ENCODE measurements at places on chromosomes 11 and 22. TPM values are rescaled to one million over a fixed set of nuclear protein-coding genes. Genes with fewer than 3 reads are reported as not detected.

CABP4 gene
- total RNA-seq: 5.3 TPM

FJX1 gene
- total RNA-seq: 4.0 TPM

- no peak overlapping the region for H3K27ac ChIP-seq
- no peaks in the 10 kb centered on the region for H3K4me1 ChIP-seq
- H3K36me3 ChIP-seq: peaks cover 3% of the 10 kb centered on the region
- no peak for DNase-seq
Measured at GRCh38 chr11:9714272-9714940, 50.5 kb downstream of the SWAP70 start.

NPAS4 gene
- 0.09 TPM for total RNA-seq

RFPL1 gene
- total RNA-seq: not detected

- H3K27me3 ChIP-seq: peaks cover 13% of the 10 kb centered on the region
- no peak overlapping the region for H3K27ac ChIP-seq
- no peak for DNase-seq
- H3K4me1 ChIP-seq: no peaks in the 10 kb centered on the region
Measured at GRCh38 chr22:48391171-48391711, 1436.4 kb downstream of the BRD1 start.

- no peak overlapping the region for H3K27ac ChIP-seq
- no peaks in the 10 kb centered on the region for H3K27me3 ChIP-seq
- H3K4me3 ChIP-seq: no peak overlapping the region
Measured at GRCh38 chr11:33931067-33931466, 39.2 kb upstream of the LMO2 start.

- no peaks in the 10 kb centered on the region for H3K27me3 ChIP-seq
- no peak for DNase-seq
- no peaks in the 10 kb centered on the region for H3K4me1 ChIP-seq
- no peak overlapping the region for H3K27ac ChIP-seq
- no peak overlapping the region for H3K4me3 ChIP-seq
Measured at GRCh38 chr11:118961189-118961588, 5.1 kb downstream of the UPK2 start.

DNA sequence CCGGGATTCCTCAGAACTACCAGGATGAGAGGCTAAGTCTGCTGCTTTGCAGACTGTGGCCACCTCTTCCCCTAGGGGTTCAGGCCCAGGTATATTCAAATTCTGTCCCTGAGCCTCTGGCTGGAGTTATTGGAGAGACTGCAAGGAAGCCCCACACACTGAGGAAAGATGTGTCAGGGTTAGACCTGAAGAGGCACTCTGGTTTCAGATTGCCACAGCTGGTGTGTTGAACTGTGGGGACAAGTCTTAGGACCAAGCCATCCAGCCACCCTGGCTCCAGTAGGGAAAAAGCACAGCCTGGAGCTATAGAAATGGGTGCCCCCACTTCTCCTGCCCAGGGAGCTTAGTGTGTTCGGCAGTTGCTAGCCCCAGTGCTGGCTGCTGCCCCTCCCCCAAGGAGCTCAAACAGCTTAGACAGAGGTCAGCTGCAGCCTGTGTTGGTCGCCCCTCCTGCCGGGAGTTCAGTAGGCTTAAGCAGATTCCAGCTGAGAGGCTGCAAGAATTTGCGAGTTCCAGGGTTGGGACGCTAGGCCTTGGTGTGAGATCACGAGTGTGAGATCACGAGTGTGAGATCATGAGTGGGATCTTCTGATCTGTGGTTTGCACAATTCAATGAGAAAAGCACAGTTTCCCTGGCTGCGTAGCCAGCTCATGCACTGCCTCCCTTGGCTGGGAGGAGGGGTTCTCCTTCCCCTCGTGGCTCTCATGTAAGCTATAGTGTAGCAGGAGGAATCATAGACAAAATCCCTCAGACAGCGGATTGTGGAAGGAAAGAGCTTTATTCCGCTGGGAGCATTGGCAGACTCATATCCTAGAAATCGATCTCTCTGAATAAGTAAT, 552.1 kb upstream of the CHORDC1 start:
- no peak overlapping the region for H3K27ac ChIP-seq
- H3K36me3 ChIP-seq: no peaks in the 10 kb centered on the region
- H3K4me1 ChIP-seq: no peaks in the 10 kb centered on the region
- no peaks in the 10 kb centered on the region for H3K27me3 ChIP-seq
- no peak for DNase-seq

CHRNA10 gene
- 0.71 TPM for total RNA-seq

DNA sequence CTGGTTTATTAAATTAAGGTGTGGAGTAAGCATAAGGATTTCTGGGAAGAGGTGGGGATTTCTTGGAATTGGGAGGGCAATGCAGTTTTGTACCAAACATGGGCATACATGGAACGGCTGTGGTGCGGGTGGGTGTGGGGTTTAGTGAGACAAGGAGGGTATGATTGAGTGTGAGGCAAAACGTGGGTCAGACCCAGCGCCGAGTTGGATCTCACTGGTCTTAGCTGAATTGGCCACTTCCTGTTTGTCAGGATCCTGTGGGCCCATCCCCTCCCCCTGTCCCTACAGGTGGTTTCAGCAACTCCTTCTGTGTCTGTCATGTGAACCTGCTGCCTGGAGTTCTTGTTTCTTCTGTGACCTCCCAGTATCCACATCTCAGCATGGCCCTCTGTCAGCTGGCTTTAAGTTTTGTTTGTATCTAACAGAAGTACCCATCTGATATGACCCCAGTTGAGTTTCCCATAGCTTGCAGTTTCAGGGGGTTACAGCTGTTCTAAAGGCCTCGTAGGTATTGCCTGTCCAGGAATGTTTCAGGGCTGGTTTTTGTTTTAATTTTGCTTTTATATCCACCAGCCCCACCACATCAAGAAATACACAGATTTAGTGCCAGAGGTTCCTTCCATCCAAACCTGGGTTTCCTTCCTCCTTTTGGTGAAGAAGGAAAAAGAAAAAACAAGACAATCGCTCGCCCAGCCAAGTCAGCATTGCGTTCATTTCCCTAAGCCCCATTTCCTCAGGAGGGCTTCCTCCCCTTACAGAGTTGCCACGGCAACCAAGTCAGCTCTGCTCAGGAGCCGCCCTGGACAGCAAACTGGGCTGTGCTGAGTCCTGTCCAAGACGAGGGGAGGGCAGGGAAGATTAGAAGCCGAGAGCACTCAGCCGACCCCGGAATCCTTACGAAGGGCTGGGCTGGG, 6.0 kb downstream of the APOL1 start:
- no peak overlapping the region for H3K27ac ChIP-seq
- DNase-seq: peak; percentile 82
- no peaks in the 10 kb centered on the region for H3K27me3 ChIP-seq
- H3K4me3 ChIP-seq: no peak overlapping the region
- H3K4me1 ChIP-seq: peaks cover 28% of the 10 kb centered on the region

- no peak overlapping the region for H3K4me3 ChIP-seq
- H3K36me3 ChIP-seq: no peaks in the 10 kb centered on the region
- no peaks in the 10 kb centered on the region for H3K27me3 ChIP-seq
- H3K4me1 ChIP-seq: no peaks in the 10 kb centered on the region
- no peak for DNase-seq
- no peak overlapping the region for H3K27ac ChIP-seq
Measured at GRCh38 chr11:123682696-123683410, 28.4 kb upstream of the SCN3B start.

DNA sequence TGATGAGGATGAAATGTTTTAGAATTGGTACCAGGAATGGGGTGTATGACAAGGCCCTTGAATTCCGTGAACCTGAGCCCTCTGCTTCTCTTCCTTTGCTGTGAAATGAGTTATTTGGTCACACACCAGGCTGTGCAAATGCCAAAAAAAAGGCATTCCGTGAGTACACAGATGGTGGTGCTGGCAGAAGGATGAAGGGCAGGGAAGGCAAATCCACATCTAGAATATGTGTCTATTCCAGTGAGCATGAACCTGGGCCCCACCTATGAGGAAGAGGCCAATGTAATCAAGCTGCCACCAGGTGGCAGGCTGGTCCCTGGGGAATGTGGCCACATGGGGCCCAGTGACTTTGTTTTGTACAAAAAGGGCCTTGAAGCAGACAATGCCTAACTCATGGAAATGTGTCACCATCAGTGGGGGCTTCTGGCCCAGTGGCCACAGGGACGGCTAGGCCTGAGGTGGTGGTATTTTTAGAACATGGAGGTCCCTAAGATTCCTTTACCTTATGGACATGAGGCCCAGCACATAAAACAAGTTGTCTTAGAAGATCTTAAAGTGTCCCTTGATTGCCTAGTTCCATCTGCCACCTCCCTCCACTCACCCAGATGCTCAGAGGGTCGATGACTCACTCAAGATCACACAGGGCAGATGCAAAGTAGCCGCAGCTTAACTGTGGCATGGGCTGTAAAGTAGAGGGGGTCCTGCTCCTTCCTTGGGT, 3.9 kb upstream of the RNF215 start:
- H3K36me3 ChIP-seq: no peaks in the 10 kb centered on the region
- no peak overlapping the region for H3K4me3 ChIP-seq
- peak; percentile 69 for DNase-seq
- no peak overlapping the region for H3K27ac ChIP-seq

DNA sequence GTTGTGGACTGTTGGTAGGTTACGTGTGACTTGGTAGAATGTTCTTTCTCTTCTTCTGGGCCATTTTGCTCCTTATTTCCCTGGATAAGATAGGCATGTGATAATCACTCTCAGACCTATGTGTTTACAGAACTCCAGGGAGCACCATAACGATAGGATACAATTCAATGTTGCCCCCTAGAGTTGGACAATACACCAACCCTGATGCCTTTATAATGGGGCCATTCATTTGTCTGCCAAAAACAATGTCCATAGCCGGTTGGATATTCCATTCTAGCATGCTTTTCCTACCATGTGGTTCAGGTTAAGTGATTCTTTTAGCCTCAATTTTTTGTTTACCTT, 60.5 kb downstream of the APIP start:
- DNase-seq: no peak
- H3K4me1 ChIP-seq: peaks cover 16% of the 10 kb centered on the region
- no peak overlapping the region for H3K27ac ChIP-seq
- H3K27me3 ChIP-seq: no peaks in the 10 kb centered on the region

KCNK4 gene
- not detected for total RNA-seq

DNA sequence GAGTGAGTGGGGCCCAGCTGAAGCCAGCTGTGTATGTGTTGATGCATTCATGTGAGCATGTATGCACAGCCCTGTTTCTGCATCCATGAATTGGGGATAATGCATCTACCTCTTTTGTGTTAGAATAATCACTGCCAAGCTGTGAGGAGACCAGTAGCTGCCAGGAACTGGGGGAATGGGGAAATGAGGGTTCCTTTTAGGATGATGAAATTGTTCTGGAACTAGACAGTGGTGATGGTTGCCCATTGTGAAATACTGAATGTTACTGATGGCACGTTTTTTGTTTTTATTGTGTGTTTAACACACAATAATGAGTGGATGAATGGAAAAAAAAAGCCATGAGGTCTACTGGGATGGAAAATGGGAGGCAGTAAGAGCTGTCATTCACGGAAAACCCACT, 45.3 kb upstream of the WNT11 start:
- no peaks in the 10 kb centered on the region for H3K4me1 ChIP-seq
- no peaks in the 10 kb centered on the region for H3K27me3 ChIP-seq
- H3K4me3 ChIP-seq: no peak overlapping the region
- no peak overlapping the region for H3K27ac ChIP-seq
- H3K36me3 ChIP-seq: no peaks in the 10 kb centered on the region
- peak; percentile 37 for DNase-seq

FGF4 gene
- total RNA-seq: not detected

GRCh38 chr11:95766701-95767100, 22.9 kb downstream of the FAM76B start:
- no peak for DNase-seq
- H3K4me1 ChIP-seq: no peaks in the 10 kb centered on the region
- peaks cover 7% of the 10 kb centered on the region for H3K36me3 ChIP-seq

DNA sequence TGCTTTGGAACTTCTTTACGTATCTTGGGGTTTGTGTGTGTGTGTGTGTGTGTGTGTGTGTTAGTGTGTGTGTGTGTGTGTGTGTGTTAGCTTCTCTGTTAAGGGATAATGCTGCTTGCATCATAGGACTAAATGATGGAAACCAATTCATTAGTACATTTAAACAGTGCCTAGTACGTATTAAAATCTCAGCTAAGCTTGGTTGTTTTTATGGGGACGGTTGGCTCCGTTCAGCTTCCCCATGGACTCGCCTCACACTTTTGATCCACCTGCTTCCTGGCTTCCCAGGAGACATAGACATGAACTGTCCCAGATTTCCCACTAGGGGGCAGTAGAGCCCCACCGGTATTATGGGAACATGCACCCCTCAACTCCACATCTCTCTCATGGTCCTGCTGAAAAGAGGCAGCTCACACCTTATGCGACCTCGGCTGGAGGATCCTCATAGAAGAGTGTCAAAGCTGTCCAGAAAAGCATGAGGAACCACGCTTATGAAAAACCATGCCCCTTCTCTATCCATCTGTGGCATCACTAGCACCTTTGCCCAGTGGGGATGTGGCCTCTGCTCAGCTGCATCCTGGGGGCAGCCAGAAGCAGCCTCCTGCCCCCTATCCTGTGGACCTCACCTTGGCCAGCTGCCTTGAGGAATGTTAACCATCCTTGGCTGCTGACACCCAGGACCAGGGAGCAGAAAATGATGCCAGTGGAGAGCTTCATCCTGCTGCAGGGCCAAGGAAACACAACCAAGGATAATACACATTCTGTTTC, 9.7 kb upstream of the SAAL1 start:
- no peaks in the 10 kb centered on the region for H3K27me3 ChIP-seq
- H3K27ac ChIP-seq: no peak overlapping the region
- H3K4me3 ChIP-seq: no peak overlapping the region
- DNase-seq: peak; percentile 73
- H3K4me1 ChIP-seq: no peaks in the 10 kb centered on the region

DNA sequence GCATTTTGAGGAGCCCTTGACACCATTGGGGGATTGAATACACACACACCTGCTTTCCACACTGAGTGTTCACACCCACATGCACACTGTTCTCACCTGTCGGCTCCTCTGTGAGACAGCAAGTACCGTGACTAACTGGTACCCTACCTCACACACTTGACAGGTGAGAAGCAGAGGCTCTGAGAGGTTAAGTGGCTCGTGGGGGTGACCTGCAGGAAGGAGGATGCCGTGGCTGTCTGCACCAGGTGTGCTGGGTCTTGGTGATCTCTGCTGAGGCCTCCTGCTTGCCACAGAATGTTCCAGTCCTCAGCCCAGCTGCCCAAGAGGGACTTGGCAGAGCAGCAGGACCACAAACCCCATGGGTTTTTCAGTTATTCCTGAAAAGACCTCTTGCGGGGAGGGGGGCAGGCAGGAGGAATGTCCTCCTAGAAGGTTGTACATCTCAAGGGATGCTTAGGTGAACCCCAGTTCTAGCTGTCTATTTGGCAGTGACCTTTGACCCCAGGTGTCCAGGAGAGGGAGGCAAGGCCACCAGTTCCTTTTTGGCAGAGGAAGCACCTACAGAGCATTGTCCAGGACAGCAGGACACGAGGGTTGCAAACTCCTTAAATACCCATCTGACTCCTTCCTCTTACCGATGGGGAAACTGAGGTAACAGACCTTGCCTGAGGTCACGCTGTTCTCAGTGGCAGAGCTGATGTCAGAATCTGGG, 66.0 kb downstream of the SHISAL1 start:
- no peak overlapping the region for H3K4me3 ChIP-seq
- H3K27ac ChIP-seq: no peak overlapping the region
- H3K4me1 ChIP-seq: no peaks in the 10 kb centered on the region
- DNase-seq: no peak

- no peak for DNase-seq
- no peaks in the 10 kb centered on the region for H3K4me1 ChIP-seq
- H3K27me3 ChIP-seq: peaks cover 4% of the 10 kb centered on the region
Measured at GRCh38 chr22:48477031-48477721, 1350.5 kb downstream of the BRD1 start.

All from lung (tissue), 17 donors.